ENCODE measurements at places on chromosomes 16 and 17.

- DNase-seq, result no peak
Observed at GRCh38 chr17:43573579-43574321, 27.6 kb upstream of the ETV4 start.

GRCh38 chr16:66382171-66382965, 15.9 kb downstream of the CDH5 start:
- DNase-seq, result no peak

DNA sequence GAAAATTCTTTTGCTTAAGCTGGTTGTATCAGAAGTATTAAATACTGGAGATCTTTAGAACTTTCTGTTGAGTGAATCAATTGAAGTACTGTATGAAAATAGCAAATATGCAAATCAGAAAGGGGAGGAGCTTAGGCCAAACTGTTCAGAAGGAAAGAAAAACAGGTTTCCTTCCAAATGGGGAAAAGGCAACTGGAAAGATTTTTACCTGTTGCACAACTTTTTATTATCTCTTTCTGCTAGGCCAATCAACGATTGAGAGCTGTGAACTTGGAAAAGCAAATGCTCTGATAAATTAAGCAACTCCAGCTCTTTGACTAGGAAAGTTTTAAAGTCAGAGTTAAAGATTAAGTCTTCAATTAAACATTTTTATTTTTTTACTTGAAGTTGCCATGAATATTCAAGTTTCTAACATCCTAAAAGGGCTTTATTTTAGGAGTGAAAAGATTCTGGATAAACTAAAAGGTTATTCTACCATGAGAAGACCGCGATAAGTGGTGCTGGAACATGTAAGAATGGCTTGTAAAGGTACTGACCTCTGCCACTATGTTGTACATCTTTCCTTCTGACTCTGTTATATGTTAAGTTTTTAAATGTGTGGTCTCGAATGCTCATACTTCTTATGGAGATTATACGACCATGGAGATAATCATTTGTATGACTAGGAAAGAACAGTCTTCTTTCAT, 16.5 kb downstream of the DCUN1D3 start:
- no peak for DNase-seq

- DNase-seq, result no peak
Observed at GRCh38 chr16:86537486-86537885, 17.5 kb downstream of the MTHFSD start.

GRCh38 chr17:14784997-14785696, 480.0 kb downstream of the PMP22 start:
- no peak for DNase-seq

DNA sequence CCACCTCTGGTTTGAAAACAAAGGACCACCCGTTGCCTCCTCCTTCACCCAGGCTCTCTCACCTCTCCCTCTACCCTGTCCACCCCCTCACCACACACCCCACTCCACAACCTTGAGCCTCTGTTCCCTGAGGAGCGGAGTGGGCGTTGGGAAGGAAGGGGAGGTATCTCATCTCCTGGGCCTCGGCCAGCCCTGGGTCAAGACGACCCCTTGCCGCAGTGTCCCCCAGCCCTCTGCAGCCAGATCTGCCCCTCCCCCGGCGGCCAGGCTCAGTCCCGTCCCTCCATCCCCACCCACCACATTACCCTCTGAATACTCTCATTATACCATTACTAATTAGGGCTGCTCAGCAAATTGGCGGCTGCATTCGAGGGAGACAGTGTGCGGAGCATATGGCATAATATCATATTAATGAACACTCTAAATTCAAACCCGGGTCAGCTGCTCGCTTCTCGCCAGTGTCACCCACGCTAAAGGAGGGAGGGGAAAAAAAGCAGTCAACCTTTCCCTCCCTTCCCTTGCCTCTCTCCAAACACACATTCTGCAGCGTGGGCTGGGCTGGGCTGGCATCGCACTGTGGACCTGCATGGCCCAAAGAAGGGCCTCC, 123.2 kb upstream of the LHX1 start:
- DNase-seq, result no peak

- peak; percentile 70 for DNase-seq
Observed at GRCh38 chr17:73133911-73134649, 30.7 kb upstream of the SSTR2 start.

GRCh38 chr17:71656964-71657858, 463.6 kb upstream of the SOX9 start:
- no peak for DNase-seq

GRCh38 chr17:41730479-41730878, 4.0 kb downstream of the HAP1 start:
- DNase-seq, result no peak

- DNase-seq, result no peak
Observed at GRCh38 chr16:49437344-49437743, 63.7 kb downstream of the C16orf78 start.

GRCh38 chr16:49559242-49559641, 185.6 kb downstream of the C16orf78 start:
- DNase-seq, result no peak

GRCh38 chr16:67112591-67113399, 3.1 kb downstream of the PHAF1 start:
- no peak for DNase-seq

GRCh38 chr16:27689711-27690110, 139.8 kb downstream of the KATNIP start:
- DNase-seq, result no peak

- DNase-seq, result peak; percentile 89
Observed at GRCh38 chr17:18258356-18259038, at the start of gene FLII. TSS of gene FLII (minus strand) at chr17:18258738. CDS start at chr17:18258690, 48 bp downstream.

- no peak for DNase-seq
Observed at GRCh38 chr16:88354229-88355092, 28.3 kb upstream of the ZNF469 start.

DNA sequence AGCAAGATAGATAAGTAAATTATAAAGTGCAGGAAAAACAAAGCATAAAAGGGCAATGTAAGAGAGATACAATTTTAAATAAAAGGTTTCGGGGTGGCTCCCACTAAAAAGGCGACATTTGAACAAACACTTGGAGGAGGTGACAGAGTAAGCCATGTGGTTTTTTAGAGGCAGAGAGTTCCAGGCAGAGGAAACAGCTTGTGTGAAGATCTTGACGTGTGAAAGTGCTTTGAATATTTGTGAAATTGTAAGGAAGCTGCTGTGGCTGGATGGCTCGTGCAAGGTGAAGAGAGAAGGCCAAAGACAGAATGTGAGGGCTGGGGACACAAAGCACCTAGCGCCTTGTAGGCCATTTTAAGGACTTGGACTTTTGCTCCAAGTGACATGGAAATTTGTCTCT, 28.6 kb upstream of the HYDIN start:
- DNase-seq, result no peak

GRCh38 chr16:1438229-1439057, 5.9 kb downstream of the CCDC154 start:
- no peak for DNase-seq

- DNase-seq, result no peak
Observed at GRCh38 chr16:56838622-56839337, 26.2 kb upstream of the SLC12A3 start.

- DNase-seq, result no peak
Observed at GRCh38 chr16:81367821-81368220, 53.1 kb downstream of the GAN start.

DNA sequence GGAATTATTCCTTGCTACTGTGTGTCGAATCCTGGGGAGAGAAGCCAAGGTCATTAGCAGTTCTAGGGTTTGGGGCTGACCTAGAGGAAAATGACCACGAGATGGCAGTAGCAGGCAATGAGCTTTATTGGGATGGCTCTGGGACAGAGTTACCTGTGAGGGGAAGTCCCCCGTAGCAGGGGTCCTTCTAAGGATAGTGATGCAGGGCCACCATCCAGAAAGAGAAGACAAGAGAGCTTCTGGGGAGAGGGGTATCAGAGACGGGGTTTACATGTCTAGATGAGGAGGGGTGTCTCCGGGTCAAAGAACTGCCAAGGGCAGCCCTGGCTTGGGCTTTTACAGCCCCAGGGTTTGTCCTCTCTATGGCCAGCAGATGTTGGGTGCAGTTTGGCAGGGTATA, 6.4 kb upstream of the GGT6 start:
- DNase-seq, result peak; percentile 74

- no peak for DNase-seq
Observed at GRCh38 chr17:11178581-11178980, 62.4 kb upstream of the SHISA6 start.

DNA sequence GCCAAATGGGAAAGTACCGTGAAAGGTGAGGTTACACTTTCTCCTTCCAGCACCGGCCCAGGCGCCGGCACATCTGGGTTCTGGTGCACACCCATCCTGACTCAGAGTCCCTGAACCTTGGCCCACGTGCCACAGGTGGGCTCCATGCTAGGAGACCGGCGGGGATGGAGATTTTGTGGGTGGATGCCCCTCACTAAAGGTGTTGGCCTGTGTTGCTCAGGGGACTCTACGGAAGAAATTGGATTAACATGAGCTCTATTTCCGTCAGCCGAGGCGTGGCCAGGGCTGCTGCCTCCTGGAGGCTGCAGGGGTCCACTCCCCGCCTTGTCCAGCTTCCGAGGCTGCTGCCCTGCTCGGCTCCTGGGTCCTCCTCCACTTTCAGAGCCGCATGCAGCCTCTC, 30.8 kb downstream of the FBXO31 start:
- no peak for DNase-seq

Data from suppressor macrophage treated with lipopolysaccharide for 1 hour (primary cell).